Smooth muscle cell of bladder (primary cell): ENCODE measurements at places on chromosomes 2 and 18. TPM values are rescaled to one million over a fixed set of nuclear protein-coding genes. Genes with fewer than 3 reads are reported as not detected.

Gene LIMS3
- 2.8 and 5.2 TPM in 2 replicates for total RNA-seq

Gene TMEM37
- 0.37 and 0.57 TPM in 2 replicates for total RNA-seq

Gene ZNF521
- total RNA-seq = 25.0 and 37.3 TPM in 2 replicates

Gene CXCR1
- not detected in 2 replicates for total RNA-seq
